Stimulated activated CD4-positive, alpha-beta T cell treated with anti-CD3 and anti-CD28 coated beads, Interleukin-15, amount 100 ng/mL, for 24 hours (primary cell): ENCODE measurements at places on chromosomes 2 and 18.

- no peak for DNase-seq
Measured at GRCh38 chr2:114789989-114790388, 347.5 kb downstream of the DPP10 start.

- no peak for DNase-seq
Measured at GRCh38 chr2:83572400-83572799, 886.7 kb downstream of the SUCLG1 start.

DNA sequence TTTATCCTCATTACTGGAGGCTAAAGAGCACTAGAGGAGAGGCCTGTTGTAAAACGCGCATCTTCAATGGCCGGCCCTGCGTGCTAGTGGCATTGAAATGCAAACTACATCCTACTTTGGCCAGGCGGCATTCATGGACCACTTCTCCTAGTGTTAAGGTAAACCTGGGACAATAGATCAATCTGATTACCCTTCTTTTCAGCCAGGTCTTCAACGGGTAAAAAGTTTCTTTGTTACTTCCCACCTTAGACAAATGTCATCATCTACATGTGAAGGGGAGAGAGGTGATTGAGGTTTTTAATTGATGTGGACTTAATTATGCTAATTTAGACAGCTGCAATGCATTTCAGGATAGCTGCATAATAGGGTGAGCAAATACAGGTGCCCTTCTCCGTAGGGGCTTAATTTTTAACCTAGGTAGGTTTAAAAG is 628.0 kb downstream of the ZEB2 start:
- DNase-seq, result no peak

GRCh38 chr2:238087211-238087610 is 12.9 kb upstream of the ESPNL start:
- no peak for DNase-seq

DNA sequence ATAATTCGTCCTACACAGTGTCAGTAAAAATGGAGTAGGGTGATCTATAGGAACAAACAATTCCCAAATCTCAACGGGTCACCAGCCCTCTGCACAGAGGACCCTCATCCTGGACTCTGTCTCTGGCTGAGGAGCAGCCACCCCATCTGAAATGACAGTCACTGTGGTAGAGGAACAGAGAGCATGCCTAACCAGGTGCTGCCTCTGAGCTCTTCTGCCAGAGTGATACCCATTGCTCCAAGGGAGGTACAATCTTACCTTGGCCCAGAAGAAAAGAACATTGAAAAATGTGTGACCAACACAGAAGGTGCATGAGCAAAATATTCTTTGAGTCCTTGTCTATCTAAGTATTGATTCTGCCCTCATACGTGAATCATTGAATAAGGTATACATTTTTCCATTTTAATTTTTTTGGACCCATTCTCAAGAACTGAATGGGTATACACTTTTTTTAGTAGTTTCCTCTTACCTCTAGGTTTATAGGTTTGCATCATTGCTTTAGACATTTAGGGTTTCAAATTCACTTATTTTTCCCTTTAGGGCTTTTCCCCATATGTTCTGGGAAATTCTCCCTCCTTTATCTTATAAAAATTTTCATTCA is 8.7 kb downstream of the SP140 start:
- no peak for DNase-seq

DNA sequence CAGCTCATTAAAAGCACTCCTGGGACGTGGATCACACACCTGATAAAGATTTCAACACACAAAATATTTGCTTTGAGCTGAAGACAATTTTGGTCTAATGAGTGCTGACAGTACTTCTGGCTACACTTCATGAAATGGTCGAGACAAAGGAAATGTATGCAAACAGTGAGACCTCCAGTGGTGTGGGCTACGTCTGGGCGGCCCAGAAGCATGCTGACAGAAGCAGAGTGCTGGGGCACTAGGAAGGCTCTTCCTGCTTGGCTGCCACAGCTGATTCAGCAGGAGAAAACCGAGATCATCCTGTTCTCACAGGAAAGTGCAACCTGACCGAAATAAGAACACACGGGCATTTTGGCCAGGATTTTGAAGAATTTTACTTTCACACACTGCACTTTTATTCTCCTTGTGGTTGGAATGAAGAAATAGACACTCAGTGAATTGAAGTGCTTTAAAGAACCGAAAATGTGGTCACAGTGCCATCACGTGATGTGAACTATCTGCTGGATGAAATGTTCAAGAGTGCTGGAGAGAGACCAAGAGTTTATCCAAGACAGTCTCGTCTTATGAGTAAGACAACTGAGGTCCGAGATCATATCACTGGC is 149.5 kb downstream of the CCBE1 start:
- no peak for DNase-seq

GRCh38 chr2:37402636-37403035 is 58.2 kb downstream of the QPCT start:
- DNase-seq, result no peak
